ENCODE measurements at places on chromosomes 7 and 10.

DNA sequence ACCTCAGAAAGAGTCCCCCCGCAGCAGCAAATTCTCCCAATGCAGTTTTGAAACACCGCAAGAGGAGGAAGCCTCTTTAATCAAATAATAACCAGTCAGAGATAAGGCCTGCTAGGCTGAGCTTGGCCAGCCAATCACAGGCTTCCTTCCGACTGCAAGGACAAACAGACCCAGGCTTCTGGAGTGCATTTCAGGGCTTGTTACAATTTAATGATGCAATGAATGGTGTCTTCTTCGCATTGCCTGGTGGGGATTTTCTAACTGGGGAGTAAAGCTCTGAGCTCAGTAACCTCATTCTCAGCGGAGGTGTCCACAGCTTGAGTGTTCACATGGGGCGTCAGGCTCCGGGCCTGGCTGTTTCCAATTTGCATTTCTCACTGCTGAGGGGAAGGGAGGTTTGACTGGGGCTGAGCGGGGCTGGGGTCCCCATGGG, 31.8 kb upstream of the GPAM start:
- no peak for DNase-seq

DNA sequence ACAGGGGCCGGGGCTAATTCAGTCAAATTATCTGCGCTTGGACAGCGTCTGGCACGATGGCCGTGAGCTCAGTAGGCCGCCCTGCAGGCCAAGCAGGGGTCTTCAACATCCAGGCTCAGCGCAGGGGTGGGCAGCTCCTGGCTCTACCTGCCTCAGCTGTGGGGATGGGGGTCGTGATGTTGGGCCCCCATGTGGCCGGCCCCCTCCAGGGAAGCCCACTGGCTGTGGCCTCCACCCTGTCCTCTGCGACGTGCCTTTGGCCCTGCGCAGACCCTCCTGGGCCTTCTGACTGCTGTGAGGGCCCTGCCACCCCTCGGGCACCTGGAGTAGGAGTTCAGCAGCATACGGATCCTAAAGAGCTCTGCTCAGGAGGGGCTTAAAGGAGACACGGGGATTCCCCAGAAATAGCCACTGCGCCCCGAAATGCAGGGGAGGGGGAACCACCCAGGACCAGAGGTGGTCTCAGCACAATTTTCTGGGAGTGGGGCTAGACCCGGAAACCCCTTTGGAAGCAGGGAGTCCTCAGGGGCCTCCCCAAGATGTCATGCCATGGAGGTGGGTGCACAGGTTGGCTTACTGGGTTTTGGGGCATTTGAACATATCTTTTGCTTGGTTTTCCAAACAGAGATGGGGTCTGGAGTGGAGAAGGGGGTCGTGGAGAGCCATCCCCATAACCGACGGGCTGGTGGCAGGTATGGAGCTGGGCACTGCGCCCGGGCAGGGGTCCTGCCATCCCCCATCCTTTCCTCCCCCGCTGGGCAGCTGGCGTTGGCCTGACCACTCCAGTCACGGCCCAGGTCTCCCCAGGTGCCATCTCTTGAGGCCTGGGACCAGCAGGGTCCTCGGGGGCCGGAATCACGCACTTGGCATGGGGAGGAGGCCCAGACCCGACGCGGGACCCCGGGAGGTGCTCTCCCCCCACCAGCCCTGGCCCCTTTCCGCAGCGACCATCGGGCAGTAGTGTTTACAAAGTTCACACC, 4.0 kb upstream of the ADAP1 start:
- DNase-seq, result no peak

DNA sequence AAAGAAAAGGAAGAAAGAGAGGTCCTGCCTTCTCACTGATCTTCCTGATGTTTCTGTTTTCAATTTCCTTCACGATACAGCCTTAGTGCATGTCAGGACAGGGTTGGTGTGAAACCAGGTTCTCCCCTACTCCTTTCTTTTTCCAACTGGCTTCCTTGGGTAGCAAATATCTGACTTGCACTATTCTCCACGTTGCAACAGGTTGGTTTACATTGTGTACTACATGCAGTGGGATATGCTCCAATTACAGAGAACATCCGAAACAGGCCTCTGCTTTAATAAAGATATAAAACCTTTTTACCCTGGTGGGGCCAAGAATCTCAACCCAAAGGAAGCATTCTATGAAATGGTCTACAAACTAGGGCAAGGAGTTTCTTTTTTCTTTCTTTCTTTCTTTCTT, 16.9 kb upstream of the CREB5 start:
- DNase-seq, result no peak

DNA sequence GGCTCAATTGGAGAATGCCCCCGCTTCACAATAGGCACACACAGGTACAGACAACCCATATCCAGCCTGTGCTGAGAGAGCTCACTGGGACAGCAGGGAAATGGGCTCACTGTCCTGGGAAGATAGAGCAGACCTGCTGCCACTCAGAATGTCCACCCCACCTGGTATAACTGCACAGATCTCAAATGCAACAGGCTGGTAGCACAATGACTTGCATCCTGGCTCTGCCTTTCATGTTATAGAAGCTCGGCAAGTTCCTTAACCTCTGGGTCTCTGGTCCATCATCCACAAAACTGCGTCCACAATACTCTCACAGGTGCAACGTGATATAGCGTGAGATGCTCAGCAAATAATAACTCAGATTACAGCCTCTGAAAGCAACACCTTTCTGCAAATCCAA, 295.4 kb downstream of the GRID1 start:
- no peak for DNase-seq

GRCh38 chr7:45177801-45178200, 20.2 kb downstream of the RAMP3 start:
- no peak for DNase-seq
